Psoas muscle (tissue), 8 donors: ENCODE measurements at places on chromosomes 7 and 10.

- no peak for DNase-seq
Measured at GRCh38 chr10:96714031-96714590, 6.2 kb downstream of the PIK3AP1 start.

- DNase-seq: peak; percentile 36
Measured at GRCh38 chr7:24284699-24285506, 913 bp downstream of the NPY start.

DNA sequence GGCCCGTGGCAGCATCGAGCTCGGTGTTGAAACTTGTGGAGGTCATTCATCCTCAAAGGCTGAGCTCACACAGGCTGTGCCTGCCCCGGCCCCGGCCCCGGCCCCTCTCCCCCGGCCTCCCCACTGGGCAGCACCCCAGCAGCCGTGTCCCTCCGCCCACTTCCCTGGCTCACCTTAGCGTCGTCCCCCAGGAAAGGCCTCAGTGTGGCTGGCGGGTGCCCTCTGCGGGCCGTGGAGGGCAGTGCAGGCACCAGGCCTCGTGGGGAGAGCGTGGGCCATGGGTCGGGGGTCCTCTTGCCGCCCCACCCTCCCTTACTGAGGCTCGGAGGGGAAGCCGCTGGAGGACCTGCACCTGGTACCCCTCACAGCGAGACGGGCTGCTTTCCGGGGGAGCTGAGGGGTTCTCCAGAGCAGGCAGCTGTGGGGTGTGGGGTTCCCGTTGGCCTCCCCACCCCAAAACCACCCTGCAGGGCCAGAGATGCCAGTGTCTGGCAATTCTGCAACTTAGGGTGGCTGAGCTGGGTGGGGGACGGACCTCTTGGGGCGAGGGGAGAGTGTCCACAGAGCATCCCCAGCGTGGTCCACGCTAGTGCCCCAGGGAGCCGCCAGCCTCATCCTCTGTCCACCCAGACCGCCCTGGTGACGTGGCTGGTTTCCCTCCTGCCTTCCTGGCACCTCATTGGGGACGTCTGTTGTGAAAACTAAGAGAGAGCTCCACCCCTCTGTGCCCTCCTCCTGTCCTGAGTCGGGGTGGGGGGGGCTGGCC lies 44.2 kb upstream of the DPYSL4 start:
- peak; percentile 72 for DNase-seq

DNA sequence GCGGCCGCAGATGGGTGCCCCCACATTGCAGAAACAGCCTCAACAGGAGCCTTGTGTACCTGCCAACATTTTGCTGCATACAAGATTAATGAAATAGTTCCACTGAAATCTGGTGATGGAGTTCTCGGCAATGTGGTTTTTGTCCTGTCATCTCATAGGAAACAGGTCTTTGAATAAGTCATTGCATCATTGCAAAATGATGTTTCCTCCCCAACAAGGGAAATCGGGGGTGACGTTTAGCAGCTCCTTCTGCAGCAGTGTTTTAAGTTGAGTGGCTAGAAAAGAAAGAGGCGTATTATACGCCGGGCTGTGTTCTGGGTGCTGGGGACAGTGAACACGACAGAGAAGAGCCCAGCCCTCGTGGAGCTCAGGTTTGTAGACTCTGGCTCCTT lies 177.0 kb downstream of the PRKAG2 start:
- DNase-seq: no peak

- DNase-seq: peak; percentile 30
Measured at GRCh38 chr10:92387289-92387940, 96.4 kb downstream of the MARCHF5 start.
